Small intestine (tissue), 16 donors: ENCODE measurements at places on chromosomes 1 and 21. TPM values are rescaled to one million over a fixed set of nuclear protein-coding genes. Genes with fewer than 3 reads are reported as not detected.

DNA sequence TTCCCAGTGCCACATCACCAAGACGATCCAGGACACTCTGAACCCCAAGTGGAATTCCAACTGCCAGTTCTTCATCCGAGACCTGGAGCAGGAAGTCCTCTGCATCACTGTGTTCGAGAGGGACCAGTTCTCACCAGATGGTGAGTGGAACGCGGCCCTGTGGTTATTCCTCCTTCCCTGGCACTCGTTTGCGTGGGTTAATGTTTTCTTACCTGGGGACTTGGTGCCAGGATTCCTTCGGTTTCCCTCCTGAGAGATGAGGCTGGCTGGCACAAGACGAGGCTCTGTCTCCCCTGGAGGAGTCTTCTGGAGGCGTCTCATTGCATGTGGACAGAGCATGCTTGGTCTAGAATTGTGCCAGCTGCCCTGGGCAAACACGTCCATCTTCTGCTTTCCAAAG is 29.3 kb downstream of the ATP5PO start:
- DNase-seq: no peak

- DNase-seq: no peak
These were observed 132.8 kb downstream of the CLIC6 start for GRCh38 chr21:34801519-34802132.

PGLYRP3 gene
- not detected for polyA plus RNA-seq

DNA sequence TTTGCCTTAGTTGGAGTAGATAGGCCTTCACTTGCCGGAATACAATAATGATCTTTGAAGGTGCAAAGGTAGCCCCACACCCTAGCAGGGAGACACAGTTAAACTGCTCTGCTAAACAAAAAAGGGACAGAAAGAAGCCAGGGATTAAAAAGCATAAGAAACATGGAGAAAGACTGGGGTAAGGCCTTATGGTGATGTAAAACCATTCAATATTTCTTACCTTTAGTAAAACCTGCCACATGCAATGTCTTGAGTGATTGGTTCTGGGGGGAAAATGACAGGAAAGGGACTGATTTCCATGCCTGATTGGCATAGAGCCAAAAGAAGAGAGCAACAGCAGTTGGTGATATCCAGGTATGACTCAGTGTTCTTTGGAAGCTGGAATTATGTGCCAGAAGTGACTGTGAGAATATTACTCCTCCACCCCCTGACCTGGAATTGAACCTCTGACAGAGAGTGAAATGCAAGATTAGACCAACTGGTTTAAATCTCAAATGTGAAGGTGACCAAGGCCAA is 8.1 kb downstream of the DNASE2B start:
- peak; percentile 91 for DNase-seq

GRCh38 chr1:44678626-44679025 is 4.1 kb downstream of the ARMH1 start:
- no peak for DNase-seq

DNA sequence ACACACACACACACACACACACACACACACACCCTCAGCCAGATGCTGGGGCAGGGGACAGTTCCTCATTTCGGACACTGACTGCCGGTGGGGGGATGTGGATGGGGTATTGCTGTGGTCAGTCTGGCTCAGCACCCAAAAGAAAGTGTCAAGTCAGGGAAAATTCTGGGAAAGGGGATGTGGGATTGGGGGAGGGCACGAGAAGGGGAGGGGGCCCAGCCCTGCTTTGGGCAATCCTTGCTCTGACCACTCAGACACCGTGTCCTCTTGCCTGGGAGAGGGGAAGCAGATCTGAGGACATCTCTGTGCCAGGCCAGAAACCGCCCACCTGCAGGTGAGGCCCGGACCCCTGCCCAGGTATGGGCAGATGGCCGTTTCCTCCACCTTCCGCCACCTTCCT is at the start of gene C1QC:
Gene C1QC, plus strand, starts transcription at position 253 of the 400 bp plus-strand sequence. CDS start 391 bp downstream, outside the sequence.
- no peak for DNase-seq

- no peak for DNase-seq
These were observed 43.4 kb downstream of the INKA2 start for GRCh38 chr1:111695801-111696200.

GRCh38 chr1:73516451-73516850 is 681.5 kb downstream of the LRRIQ3 start:
- no peak for DNase-seq

DNA sequence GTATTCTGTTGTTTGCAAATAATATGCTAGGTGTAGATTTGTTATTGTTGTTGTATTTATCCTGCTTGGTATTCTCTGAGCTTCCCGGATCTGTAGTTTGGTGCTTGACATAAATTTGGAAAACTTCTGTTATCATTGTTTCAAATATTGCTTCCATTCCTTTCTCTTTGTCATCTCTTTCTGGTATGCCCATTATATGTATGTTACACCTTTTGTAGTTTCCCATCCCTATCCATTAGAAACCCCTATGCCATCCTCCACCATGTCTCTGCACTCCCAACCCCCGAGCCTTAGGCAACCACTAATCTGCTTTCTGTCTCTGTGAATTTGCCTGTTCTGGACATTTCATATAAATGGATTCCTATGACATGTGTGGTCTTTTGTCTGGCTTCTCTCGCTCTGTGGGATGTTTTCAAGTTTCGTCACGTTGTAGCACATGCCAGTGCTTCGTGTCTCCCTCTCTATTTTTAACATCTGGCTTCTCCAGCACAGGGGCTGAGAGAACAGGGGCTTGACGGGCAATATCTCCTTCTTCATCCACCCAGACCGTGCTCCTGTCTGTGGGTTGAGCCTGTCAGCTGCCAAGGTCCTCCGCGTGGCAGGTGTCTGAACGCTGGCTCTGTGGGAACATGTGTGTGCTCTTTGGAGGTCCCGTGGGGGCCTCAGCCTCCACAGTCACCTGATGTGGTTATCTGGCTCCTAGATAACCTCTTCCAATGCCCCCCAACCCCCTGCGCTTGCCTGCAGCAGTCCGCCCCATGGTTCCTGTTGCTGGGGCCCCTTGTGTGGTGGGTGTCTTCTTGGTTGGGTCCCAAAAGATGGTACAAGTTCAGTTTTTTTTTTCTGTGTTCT is 32.8 kb upstream of the MAN1C1 start:
- DNase-seq: no peak

GRCh38 chr1:21628798-21629393 is 40.3 kb downstream of the RAP1GAP start:
- no peak for DNase-seq

DNA sequence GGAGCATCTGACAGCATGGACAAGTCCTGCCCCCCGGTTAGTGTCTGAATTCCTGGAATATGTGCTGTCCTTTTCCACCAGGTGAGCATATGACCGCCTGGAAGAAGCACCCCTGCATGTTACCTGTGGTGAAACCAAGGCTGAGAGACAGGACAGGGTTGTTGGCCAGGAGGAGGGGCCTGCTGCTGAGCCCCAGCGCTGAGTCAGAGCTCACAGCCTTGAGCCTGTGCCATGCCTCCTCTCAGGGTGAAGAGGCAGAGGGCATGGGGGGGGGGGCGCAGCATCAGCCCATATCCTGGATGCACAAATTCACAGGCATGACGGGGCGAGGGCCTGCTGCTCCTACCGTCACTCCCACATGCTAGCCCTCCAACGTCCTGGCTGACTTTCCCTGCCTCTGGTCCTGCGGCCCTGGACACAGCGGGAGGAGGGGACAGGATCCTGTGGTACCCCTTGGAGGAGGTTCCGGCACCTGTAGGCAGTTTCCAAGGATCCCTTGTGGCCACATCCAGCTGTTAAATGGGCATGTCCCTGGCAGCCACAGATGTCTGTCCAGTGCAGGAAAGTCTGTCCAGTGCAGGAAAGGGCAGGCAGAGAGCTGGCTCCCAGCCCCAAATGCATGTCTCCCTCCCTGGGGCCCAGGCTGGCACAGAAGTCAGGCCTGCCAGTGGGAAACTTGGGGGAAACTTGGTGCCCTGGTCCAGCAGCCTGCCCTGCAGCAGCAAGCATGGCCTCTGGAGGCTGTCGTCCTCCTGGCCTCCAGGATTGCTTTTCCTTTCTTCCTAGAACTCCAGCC is 23.9 kb downstream of the TTC34 start:
- no peak for DNase-seq

GRCh38 chr1:17816511-17816910 is 61.4 kb downstream of the ACTL8 start:
- DNase-seq: peak; percentile 48

HSF2BP gene
- 0.49 TPM for polyA plus RNA-seq

GRCh38 chr1:201662646-201663045 is 123.7 kb downstream of the NAV1 start:
- DNase-seq: no peak
